NCI-H2029 (cell line): ENCODE measurements at places on chromosomes 4 and X.

DNA sequence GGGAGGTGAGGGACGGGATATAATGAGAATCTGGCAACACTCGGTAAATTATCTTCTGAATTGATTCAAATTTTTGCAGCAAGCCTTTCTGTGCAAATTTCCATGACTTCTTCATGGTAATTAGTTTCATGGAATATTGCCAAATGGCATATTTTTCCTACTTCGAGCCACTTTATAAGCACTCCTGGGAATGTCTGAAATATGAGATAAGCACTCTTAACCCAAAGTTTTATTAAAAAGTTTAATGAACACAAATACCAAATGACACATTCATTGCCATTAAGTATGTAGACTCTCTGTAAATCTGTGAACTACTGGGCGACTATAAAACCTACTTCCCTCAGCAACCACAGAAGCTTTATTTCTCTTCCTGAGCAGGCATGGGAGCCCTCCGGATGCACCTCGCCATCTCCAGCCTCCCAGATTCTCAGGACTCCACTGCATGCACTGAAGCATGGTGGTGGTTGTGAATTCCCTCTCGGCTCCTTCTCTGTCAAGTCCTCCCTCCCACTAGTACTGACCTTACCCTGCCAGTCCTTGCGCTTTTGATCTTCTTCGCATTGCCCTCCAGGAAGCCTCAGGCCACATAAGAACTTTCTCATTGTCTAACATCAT, 154.4 kb upstream of the RPL34 start:
- no peak for DNase-seq

DNA sequence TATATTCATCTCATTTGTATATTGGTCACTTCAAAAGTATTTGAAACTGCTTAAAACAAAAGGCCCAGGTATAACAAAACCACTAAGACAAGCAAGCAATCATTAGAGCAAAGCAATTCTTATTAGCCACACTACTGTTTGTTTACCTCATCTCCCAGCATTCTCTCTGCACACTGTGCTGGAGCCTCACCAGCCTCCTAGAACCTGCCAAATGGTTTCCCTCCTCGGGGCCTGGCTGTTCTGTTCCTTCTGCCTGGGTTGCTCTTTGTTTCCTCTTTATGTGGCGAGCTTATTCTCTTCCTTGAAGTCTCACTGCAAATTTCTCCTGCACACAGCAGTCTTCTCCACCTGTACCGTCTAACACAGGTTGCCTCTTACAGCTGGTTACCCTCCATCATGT, 67.5 kb upstream of the MND1 start:
- no peak for DNase-seq

- DNase-seq = no peak
Observed at GRCh38 chr4:7172508-7172907, 19.8 kb upstream of the SORCS2 start.

DNA sequence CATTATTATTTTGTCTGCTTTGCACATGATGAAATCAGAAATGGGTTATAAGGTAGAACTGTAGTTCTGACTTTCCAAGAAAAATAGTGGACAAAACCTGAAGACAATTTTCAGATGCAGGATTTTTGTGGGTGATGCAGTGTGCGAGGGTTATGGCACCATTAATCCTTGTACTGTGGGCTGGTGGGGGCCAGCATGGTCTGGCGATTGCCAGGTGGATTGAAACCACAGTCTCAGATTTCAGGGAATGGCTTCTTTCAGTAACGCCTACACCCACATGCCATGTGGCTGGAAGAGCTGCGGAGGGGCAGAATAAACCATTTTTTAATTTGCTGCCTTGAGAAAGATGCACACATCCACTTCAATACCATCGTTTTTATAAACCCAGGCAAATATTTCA, 150.5 kb downstream of the ARSF start:
- DNase-seq = no peak

- DNase-seq = no peak
Observed at GRCh38 chrX:23048806-23049573, 49.2 kb downstream of the DDX53 start.

GRCh38 chr4:143394739-143395453, 58.2 kb downstream of the GAB1 start:
- DNase-seq = no peak

GRCh38 chr4:56863441-56864139, 42.1 kb upstream of the SPINK2 start:
- DNase-seq = no peak

DNA sequence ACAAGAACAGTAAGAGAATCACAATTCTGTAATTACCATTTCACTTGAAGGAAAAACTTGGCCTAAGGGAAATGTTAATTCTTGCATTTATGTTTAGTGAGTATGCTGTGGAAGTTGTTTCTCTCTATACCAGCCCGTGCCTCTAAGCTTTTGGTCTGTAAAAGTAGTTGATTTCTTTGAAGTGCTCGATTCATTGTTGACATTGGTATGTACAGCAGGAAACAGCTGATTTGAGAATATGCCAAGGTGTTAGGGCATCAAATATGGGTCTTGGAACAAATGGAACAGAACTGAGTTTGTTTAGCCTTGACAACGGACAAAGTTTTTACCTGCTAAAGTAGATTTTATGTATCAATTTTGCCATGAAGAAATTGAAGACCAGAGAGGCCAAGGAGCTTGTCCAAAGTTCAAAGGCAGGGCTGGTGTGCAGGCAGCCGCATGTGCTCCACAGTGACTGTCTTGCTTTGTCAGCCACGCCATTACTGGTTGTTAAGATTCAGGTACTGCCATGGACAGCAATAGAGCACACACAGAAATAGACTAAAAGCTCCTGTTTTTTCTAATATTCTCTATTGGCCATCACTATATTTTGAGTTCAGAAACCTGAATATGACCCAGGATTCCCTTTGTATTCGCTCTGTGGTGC, 75.5 kb upstream of the TLR3 start:
- no peak for DNase-seq

DNA sequence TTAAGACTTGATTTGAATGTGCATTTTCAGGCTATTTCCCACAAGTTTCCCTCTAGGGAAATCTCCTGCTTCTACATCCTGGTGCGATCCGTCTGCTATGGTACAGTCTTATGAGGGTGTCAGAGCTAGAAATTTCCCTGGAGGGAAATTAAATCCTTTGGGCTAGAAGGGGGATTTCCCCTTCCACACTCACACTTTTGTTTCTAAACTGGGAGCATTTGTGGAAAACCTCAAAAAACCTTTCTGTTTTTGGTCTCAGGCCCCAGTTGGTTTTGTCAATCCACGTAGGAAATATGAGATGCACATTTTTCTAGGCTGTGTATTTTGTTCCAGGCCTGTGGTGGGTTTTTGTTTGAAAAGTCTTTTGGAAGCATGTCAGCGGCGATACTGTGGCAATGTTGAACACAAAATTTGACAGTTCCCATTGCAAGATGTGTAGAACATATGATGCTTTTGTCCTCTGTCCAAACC, 17.8 kb downstream of the HMGB3 start:
- no peak for DNase-seq

DNA sequence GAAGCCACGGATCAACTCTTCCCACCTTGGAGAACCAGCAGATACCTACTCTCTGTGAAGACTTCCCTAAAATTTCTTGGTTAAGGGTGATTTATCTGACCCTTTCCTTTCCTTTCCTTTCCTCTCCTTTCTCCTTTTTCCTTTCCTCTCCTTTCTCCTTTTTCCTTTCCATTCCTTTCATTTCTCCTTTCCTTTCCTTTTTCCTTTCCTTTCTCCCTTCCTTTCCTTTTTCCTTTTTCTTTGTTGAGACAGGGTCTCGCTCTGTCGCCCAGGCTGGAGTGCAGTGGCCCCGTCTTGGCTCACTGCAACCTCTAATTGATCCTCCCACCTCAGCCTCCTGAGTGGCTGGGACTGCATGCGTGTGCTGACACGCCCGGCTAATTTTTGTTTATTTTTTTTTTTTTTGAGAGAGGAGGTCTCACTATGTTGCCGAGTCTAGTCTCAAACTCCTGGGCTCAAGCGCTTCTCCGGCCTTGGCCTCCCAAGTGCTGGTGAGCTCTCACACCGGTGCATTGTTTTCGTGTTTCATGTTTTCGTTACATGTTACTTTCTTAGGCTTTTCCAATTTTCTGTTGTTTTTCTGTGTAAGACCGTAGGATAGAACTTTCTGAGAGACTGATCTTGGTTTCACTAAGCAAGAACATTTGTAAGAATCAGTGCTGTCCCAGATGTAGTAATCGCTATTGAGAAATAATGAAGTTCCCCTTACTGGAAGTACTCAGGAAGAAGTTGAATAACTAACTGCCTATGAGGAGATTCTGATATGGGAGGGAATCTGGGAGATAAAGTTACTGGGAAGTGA, 2.0 kb downstream of the TMEM165 start:
- DNase-seq = no peak

- DNase-seq = no peak
Observed at GRCh38 chr4:118307643-118308042, 45.2 kb downstream of the PRSS12 start.

DNA sequence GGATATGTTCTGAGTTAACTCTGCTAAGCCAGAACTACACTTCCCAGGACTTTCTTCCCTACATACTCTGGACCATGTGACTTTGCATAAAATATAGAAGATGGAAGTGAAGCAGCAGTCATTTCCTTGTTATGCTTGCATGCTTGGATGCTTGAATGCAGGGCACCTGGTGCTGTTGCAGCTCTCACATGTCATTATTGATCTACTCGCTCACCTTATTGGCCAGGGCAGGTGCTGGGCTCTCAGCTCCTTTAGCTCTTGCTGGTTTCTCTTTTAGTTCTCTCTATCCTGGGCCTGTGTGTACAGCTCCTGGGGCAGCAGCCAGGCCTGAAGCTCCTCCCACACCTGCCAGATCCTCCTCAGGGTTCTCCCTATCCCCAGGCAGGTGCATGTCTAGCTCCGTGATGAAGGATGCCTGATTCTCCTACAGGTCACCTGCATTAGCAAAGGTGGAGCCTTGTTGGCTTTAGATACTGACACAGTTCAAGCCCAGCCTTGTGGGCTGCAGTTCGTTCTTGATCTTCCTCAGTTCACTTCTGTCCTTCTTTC, 53.3 kb downstream of the MED28 start:
- peak; percentile 86 for DNase-seq

DNA sequence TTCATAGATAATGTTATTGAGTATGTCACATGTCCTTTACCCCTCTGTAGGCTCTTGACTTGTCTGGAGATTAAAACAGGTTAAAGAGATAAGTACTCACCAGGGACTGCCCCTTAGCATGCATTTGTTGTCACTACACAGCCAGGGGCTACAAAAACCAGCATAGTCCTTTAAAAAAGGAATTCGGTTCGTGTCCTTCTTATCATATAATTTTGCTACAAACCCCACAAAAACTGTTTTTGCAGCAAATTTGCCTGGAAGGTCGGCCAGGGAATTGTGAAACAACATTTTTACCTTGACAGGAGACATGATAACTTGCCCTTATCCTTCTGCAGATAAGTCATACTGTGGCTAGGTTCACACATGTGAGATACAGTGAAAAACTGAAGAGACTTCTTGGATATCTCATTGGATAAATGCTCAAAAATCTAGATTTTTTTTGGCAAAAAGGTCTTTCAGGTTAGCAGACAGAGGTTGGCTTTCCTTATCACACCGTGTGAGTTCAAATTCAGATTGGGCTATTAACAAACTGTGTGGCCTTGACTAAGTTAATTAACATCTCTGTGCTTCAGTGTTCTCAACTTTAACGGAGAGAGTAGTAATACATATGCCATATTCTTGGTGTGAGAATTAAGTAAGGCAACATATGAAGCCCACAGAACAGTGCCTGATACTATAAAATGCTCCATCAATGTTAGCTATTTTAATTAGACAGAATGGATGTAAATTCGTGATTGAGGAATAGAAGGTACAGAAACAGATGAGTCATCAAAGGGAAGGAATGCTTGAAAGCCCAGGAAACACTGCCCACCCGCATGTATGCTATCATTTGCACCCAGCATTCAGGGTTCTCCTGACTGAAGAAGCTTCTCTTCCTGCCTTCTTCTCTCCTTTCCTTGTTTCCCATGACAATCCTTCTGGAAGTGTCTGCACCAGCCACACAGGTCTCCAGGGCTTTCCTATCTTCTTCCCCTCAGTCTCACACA, 30.0 kb downstream of the FAM9C start:
- DNase-seq = no peak

- no peak for DNase-seq
Observed at GRCh38 chr4:101813604-101814003, 23.1 kb downstream of the BANK1 start.

- no peak for DNase-seq
Observed at GRCh38 chr4:140719686-140720085, 36.5 kb downstream of the TBC1D9 start.

DNA sequence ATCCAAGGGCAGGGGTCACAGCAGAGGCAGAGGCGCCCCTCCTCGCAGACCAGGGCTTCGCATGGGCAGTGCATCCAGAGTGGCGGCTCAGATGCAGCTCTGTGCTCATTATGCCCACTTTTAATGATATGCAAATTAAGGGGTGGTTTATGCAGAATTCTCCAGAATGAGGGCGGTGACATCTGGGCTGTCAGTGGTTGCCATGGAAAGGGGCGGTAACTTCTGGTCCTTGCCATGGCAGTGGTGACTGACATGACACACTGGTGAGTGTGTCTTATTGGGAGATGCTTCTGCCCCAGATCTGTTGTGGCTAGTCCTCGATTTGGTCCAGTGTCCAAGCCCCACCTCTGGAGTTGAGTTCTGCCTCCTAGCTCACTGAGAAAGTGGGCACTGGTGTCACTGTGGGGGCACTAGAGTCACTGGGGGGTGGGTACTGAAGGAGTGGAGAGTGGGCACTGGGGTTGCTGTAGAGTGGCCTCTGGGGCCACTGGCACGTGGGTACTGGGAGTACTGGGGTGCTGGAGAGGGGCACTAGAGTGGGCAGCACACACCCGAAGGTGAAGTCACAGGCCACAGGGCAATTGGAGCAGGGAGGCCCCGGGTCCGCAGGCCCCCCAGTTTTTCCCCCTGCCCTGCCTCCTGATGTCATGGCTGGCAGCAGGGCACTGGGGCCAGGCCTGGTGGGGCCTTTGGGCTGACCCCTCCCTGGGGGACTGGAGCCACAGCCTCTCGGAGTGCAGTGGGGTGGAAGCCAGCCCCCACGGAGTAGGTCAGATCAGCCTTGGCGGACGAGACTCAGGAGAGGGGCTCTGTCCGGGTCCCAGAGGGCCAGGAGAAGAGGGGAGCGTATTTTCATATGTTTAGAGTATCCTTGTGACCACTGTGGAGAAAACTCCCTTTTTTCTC, 98.6 kb upstream of the NKX1-1 start:
- DNase-seq = no peak

DNA sequence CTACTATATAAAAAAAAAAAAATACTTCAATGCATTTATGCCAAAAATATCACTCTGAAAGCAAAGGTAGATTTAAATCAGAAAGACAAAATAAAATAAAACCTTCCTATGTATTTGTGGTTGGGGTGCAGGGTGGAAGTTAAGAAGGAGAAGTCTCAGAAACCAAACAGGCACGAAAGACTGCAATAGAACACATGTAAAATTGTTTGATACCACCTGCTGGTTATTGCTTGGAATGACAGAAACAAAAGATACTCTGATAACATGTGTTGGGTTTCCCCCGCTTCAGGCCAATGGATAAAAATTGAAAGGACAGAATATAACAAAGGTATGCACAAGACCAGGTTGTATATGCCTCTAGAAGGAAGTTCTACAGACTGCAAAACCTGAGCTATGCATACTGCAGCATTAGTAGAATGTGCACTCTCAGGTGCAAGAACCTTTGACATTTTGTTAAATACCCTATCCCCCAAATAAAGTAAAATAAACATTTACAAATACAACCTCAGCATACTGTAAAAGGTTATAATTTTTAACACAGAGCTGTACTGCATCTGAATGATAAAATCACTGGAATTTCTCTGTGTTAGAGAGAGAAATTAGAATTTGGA, 118.8 kb downstream of the GABRA2 start:
- DNase-seq = no peak

GRCh38 chrX:48945517-48946348, 11.7 kb downstream of the OTUD5 start:
- no peak for DNase-seq
